WTC11 (cell line): ENCODE measurements at places on chromosomes 7 and 10. TPM values are rescaled to one million over a fixed set of nuclear protein-coding genes. Genes with fewer than 3 reads are reported as not detected.

The CCL26 gene
- 9.8 to 19.5 TPM (median 18.5 TPM) in 3 replicates for total RNA-seq

The C10orf67 gene
- total RNA-seq = 0.07 TPM in 1 of 3 replicates, not detected in the others

The RBM20 gene
- total RNA-seq = 0.37 to 0.52 TPM (median 0.41 TPM) in 3 replicates

The ARHGEF35 gene
- 28.1 to 39.2 TPM (median 37.0 TPM) in 3 replicates for total RNA-seq

- H3K36me3 ChIP-seq = no peaks in the 10 kb centered on the region; the same call in 1 of the 2 replicates
- no peaks in the 10 kb centered on the region for H3K4me1 ChIP-seq
- H3K4me3 ChIP-seq = no peak overlapping the region
- H3K27me3 ChIP-seq = no peaks in the 10 kb centered on the region
- DNase-seq = no peak
Measured at GRCh38 chr10:28954211-28954610, 276.9 kb downstream of the BAMBI start.

DNA sequence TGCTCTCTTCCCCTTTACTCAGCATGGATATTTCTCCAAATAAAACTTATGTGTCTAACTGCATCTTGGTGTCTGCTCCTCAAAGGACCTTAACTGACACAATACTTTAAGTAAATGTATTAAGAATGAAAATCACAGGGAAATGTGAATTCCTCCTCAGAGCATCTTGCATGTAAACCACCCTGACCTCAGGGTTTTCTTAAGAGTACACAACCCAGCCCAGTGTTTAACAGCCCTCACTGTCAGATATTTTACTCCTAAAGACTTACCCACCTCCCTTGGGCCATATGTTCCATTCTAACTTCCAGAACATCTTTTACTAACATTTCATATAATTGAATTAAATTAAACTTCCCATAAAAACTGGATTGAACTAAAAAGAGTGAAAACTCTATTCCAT lies 315.3 kb downstream of the HPSE2 start:
- peaks cover 13% of the 10 kb centered on the region for H3K4me1 ChIP-seq
- H3K27ac ChIP-seq = no peak overlapping the region
- no peaks in the 10 kb centered on the region for H3K36me3 ChIP-seq
- no peak for DNase-seq
- no peak overlapping the region for H3K4me3 ChIP-seq
- H3K27me3 ChIP-seq = no peaks in the 10 kb centered on the region

DNA sequence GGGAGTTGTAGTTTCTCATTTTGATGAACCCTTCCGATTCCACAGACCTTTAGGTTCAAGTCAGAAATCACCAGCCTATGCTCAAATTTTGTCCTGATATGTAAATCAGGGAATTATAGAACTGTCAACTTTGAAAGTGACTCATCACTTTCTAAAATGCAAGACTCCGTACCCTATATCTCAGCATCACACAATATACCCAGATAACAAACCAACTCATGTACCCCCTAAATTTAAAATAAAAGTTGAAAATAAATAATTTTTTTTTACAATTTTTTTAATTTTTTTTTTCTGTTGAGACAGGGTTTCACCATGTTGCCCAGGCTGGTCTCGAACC lies 393 bp upstream of the ARHGAP19 start:
- peak overlapping the region; percentile 97; the same call in 1 of the 2 replicates for H3K27ac ChIP-seq
- DNase-seq = no peak
- peaks cover 18% of the 10 kb centered on the region for H3K4me1 ChIP-seq
- peak overlapping the region; percentile 83 for H3K4me3 ChIP-seq

DNA sequence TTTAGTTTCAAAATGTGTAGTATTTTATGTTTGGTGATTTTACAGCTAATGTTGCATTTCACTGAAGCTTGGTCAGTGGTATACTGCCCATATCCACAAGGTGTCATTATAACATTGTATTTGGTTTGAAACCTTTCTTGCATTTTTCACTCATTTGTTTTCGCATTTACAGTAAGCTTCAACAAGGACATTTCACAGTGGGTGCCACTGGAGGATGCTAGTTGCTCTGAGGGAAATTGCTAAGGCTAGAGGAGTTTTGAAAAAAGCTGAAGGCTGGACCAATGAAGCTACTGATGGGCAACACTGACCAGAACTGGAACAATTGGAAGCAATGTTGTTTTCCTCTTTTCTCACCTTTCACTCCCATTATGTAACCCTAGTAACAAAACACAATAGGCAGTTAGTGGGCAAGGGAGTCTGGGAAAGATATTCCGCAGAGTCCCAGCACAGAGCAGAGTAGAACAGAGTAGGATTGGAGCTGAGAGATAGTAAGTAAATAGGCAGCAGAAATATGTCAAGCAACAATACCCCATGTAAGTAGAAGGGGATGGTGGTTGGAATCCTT lies 23.6 kb upstream of the SRI start:
- H3K36me3 ChIP-seq = no peaks in the 10 kb centered on the region
- peaks cover 5% of the 10 kb centered on the region for H3K4me1 ChIP-seq
- no peaks in the 10 kb centered on the region for H3K27me3 ChIP-seq
- DNase-seq = no peak
- no peak overlapping the region for H3K27ac ChIP-seq

- no peak for DNase-seq
- no peaks in the 10 kb centered on the region for H3K36me3 ChIP-seq
- peaks cover 57% of the 10 kb centered on the region for H3K4me1 ChIP-seq
- no peak overlapping the region for H3K27ac ChIP-seq
- no peak overlapping the region for H3K4me3 ChIP-seq
- H3K27me3 ChIP-seq = no peaks in the 10 kb centered on the region
Measured at GRCh38 chr10:110036640-110037039, 28.9 kb downstream of the ADD3 start.

DNA sequence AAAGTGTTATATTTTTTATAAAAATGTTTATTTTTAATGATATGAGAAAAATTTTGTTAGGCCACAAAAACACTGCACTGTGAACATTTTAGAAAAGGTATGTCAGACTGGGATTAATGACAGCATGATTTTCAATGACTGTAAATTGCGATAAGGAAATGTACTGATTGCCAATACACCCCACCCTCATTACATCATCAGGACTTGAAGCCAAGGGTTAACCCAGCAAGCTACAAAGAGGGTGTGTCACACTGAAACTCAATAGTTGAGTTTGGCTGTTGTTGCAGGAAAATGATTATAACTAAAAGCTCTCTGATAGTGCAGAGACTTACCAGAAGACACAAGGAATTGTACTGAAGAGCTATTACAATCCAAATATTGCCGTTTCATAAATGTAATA lies 64.8 kb upstream of the CAPZA2 start:
- H3K4me3 ChIP-seq = no peak overlapping the region
- peaks cover 17% of the 10 kb centered on the region for H3K4me1 ChIP-seq
- H3K36me3 ChIP-seq = no peaks in the 10 kb centered on the region
- no peak overlapping the region for H3K27ac ChIP-seq
- DNase-seq = no peak
- H3K27me3 ChIP-seq = no peaks in the 10 kb centered on the region

GRCh38 chr7:71184136-71184535 lies 52.2 kb downstream of the GALNT17 start:
- no peaks in the 10 kb centered on the region; the same call in 1 of the 2 replicates for H3K27me3 ChIP-seq
- peak overlapping the region; percentile 30; the same call in 1 of the 2 replicates for H3K27ac ChIP-seq
- no peak overlapping the region for H3K4me3 ChIP-seq
- H3K4me1 ChIP-seq = peaks cover 46% of the 10 kb centered on the region

- peaks cover 10% of the 10 kb centered on the region for H3K4me1 ChIP-seq
- H3K27me3 ChIP-seq = no peaks in the 10 kb centered on the region
Measured at GRCh38 chr10:329361-330099, 194.3 kb downstream of the ZMYND11 start.

DNA sequence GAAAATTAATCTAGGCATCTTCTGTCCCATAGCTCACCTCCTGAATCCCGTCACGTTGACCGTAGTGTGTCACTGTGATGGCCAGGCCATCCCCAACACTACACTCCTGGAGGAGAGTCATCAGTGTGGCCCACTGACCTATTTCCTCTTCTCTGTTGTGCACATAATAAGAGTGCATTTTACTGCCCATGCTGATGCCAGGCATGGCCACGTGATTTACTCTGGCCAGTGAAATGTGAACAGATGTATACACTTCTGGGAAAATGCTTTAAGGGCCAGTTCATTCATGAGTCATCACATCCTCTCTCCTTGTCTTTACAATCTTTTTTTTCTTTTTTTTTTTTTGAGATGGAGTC lies 101.9 kb upstream of the PIP4K2A start:
- no peak overlapping the region for H3K27ac ChIP-seq
- no peak for DNase-seq
- H3K36me3 ChIP-seq = no peaks in the 10 kb centered on the region
- H3K4me3 ChIP-seq = no peak overlapping the region
- peaks cover 1% of the 10 kb centered on the region for H3K4me1 ChIP-seq
- H3K27me3 ChIP-seq = peaks cover 29% of the 10 kb centered on the region

DNA sequence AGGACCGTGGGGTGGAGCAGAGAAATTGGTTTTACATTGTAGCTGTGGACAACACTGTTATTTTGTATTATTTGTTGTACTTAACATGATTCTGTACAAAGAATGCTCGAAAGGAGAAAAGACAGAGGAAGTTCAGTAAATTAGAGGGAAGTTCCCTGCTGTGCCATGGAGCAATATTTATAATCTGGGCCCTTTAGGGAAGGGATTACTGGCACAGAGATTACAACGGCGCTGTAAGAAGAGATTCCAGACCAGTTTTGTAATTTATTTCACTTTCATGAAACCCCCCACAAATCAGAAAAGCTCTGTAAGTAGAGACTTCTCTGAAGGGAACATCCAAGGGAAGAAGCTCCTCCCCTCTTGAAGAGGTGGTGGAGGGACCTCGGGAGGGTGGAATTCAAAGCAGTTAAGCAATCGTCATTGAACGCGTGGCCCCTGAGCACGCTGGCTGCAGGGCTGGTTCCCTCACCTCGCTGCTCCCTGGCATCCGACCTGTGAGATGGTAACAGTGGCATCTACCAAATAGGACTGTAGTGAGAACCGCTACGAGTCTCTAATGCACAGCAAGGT lies 113.5 kb downstream of the KLF6 start:
- H3K4me3 ChIP-seq = no peak overlapping the region
- no peak for DNase-seq
- H3K27me3 ChIP-seq = no peaks in the 10 kb centered on the region; the same call in 1 of the 2 replicates
- H3K36me3 ChIP-seq = no peaks in the 10 kb centered on the region

DNA sequence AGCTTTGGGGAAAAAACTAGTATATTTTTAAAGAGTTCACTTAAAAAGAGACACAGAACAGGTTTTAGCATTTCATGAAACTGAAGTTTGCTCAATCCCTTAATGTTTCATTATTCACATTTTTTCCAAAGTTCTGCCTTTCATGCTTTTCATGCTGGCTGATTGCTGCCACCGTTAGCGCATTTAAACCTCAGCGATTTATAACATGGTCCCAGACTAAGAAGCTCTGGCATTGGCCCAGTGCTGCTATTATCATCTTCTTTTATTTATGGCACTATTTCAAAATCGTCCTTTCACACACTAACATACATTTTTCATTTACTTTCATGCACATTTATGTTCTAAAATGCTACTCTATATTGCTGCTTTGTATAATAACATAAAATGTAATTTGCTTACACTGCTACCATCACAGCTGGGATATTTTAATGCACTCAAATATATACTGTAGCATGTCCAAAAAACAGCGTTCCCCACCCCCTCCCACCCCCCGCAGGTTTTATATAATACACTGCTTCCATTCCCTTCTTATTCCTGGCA lies 141.9 kb downstream of the MPP7 start:
- no peak overlapping the region for H3K4me3 ChIP-seq
- H3K4me1 ChIP-seq = peaks cover 15% of the 10 kb centered on the region
- H3K27me3 ChIP-seq = no peaks in the 10 kb centered on the region

DNA sequence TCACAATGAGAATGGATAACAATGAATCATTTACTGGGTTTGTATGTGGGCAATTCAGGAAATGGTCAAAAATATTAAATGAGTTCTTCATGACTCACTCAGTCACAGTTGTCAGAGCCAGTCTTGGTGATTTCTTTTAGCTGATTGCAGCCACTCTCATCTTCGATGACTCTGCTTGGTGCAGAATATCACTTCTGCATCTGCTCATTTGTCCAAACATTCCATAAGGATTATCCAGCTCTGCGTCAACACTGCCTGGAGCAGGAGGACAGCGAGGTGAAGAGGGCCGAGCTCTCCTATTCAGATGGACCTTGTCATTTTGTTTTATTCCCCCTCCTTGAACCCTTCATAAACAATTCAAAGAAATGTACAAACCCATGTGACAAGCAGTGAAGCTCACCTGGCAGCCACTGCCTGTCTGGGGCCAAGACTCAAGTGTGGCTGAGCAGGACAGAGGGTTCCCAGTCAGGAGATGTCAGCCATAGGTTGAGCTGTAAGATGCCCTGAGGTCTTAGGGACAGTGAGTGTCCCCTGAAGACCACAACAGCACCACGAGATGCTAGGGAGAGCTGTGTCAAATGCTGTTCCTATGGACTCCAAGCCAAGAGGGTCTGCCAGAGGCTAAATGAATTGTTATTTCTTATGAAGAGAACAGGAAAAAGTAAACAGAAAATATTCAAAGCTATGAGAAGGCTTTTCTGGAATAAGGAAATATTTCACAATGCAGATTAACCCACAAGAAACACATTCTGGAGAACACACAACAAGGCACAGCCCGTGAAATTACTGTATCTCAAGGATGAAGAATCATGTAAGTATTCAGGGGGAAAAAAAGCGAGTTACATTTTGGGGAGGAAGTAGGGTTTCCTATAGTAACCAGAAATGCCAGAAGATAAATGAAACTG lies 33.1 kb upstream of the EGFR start:
- H3K4me3 ChIP-seq = no peak overlapping the region
- no peak for DNase-seq
- H3K27ac ChIP-seq = no peak overlapping the region

DNA sequence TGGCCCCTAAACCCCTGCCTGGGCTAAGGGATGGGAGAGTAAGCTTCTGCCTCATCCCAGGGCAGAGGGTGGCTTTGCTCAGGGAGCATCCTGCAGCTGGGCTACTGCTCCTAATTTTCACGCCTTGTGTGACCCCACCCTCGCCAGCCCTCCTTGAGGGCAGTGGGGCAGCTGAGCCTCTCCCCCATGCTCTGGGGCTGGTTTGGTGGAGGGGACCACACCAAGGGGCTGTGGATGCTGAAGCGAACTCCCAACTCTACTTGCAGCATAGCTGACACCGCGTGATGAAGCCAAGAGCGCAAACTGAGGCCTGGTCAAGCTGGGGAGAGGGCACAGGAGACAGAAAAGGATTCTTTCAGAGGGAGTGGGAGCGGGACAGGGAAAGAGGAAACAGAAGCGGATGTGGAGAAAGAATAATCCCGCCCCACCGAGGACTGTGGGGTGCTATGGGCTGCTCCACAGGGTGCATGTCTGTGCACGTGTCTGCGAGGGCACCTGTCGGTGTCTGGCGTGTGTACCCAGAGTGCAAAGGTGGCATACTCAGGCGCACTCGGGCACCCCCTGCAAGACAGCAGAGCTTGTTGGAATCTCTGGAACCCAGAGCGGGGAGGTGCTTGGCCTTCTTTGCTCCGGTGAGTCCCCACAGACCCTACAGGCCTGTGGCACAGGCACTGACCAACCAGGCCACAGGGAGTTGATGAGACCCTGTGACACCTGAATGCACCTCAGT lies 19.4 kb upstream of the RASGEF1A start:
- H3K27ac ChIP-seq = no peak overlapping the region
- H3K4me1 ChIP-seq = peaks cover 14% of the 10 kb centered on the region
- H3K4me3 ChIP-seq = no peak overlapping the region
- H3K36me3 ChIP-seq = no peaks in the 10 kb centered on the region
- peaks cover 13% of the 10 kb centered on the region for H3K27me3 ChIP-seq
